ENCODE measurements at places on chromosomes 12 and 14.

GRCh38 chr12:1907652-1908611, 10.5 kb downstream of the CACNA2D4 start:
- DNase-seq: peak; percentile 39

DNA sequence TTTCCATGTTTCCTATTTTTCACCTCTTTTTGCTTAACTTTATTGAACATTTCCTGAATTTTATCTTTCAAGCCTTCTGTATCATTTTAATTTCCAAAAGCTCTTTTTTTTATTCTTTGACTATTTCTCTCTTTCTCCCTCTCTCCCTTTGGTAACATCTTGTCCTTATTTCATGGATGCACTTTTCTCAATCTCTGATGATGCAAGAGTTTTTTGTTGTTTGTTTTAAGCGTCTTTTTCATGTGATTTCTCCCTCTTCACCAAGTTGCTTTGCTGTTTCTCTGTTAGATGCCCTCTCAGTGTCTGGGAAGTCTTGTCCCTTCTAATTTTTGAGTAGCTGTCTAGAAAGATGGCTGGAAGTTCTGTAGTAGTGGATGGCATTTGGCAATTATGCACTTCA, 62.6 kb downstream of the ANO6 start:
- DNase-seq: no peak

GRCh38 chr14:75041613-75042012, 9.7 kb downstream of the MLH3 start:
- DNase-seq: no peak

GRCh38 chr12:8681129-8681884, 16.5 kb upstream of the RIMKLB start:
- no peak for DNase-seq

DNA sequence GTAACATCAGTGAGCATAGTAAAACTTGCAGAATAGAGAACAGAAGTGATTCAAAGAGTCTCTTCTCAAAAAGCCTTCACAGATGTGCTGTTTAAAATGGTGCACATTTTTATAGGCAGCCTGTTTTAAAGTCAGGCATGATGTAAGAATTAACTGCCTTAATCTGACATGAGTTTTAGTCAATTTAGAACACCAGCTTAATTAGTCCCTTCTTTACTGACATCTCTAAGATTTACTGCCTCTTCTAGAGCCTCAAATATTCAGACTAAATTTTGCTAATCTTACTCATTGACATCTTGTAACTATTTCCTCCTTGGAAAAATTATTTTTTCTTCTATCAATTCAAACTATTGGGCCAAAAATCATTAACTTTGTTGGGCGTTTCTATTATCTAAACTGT, 782.5 kb downstream of the C12orf50 start:
- DNase-seq: no peak

GRCh38 chr12:46264057-46264456, 4.8 kb downstream of the SLC38A1 start:
- DNase-seq: no peak

Data from CD4-positive, alpha-beta T cell treated with Interleukin-6 for 4 hours (primary cell).